Stimulated activated CD4-positive, alpha-beta T cell treated with anti-CD3 and anti-CD28 coated beads, Interleukin-1b, Interleukin-23, amount 100 ng/mL, for 1 hour (primary cell): ENCODE measurements at places on chromosomes 12 and 14.

- no peak for DNase-seq
Measured at GRCh38 chr14:86057018-86057667, 527.2 kb downstream of the FLRT2 start.

DNA sequence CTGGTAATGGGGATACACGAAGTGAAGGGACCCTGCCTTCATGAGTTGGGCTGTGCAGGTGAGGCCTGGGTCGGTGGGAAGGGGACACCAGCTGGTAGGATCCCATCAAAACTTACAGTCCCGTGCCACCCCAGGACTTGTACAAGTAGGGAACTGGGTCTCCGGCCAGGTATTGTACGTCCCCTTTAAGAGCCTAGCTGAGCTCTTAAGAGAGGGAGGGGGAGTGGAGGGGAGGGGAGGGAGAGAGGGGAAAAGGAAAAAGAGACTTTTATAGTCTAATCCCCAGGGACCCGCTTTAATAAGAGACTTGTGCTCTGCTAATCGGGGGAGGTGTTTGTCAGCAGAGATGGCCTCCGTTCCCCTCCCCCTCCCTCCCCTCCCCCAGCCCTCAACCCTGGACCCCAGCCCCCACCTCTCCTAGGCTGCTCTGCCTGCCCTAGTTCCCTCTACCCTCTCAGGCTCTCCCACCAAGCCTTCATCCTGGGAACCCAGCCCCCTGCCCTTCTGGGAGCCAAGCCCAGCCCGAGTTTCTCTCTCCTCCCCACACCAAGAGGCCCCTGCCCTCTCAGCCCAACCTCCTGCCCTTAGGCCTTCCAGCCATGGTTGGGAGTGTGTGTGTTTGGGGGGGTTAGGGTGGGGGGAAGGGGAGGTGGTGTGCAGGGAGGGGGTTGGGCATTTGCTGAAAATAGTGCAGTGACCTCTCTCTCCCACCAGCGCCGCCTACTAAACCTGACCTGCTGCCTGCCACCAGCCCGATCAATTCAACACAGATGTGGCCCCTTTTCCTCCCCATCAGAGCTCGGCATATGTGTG, 2.6 kb downstream of the GDF11 start:
- DNase-seq, result no peak

GRCh38 chr14:75960231-75960630, 21.6 kb downstream of the TGFB3 start:
- no peak for DNase-seq

DNA sequence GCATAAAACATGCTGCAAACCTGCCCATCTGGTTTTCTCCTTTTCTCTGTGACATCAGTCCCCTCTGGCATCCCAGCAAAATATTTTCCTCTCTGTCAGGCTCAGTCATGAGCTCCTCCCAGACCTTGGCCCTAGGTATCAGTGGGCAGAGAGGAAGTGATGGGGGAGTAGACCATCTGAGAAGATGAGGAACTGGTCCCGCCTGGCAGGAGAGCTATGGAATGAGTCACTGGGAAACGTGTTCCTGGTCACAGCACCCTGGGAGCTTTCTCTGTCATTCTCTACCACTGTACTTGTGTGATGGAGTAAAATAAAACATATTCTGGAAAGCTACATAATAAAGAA, 5.0 kb upstream of the SRSF9 start:
- DNase-seq, result no peak

DNA sequence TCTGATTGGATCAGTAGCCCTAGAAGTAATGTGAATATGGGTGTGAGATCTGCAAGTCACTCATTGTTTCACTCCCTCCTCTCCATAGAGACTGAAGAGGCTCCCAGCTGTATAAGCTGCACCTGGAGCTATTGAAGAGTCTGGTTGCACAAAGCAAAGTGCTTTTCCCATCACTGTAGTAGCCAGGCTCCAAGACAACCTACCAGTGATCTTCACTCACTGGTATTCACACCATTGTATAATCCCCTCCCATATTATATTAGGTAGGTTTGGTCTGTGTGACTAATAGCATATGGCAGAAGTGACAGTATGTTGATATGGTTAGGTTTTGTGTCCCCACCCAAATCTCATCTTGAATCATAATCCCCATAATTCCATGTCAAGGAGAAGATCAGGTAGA, 64.4 kb downstream of the ZFC3H1 start:
- DNase-seq, result no peak

DNA sequence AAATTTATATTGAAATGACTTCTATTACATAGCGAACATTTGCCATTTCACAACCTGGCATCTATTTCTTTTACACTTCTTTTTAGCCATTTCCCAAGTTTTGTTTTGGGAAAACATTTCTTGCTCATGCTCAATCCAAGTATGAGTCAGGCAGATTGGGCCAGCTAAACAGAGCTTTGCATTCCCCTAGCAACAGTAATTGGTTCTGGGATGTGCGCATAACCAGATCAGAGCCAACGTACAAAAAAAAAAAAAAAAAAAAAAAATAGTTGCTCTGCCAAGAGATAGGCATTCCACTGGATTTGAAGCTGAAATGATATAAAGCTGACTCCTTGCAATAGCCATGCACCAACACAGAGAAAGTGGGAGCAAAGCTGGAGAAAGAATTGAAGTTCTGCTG, 37.5 kb downstream of the PLCZ1 start:
- DNase-seq, result no peak

DNA sequence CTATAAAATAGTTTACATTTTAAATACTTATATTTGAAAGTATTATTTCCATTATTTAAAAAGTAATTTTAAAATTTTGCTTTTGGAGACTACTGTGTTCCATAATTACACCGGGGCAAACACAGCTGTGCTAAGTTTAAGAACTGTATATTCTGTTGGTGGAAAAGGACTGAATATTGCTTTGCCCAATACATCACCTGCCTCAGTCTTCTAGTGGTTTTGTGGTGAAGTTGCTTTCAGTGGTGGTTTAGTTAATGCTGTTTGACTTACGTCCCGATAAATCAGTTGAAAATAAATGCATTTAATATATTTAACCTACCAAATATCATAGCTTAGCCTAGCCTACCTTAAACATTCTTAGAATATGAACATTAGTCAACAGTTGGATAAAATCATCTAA, 23.4 kb downstream of the FBXO34 start:
- DNase-seq, result no peak

- no peak for DNase-seq
Measured at GRCh38 chr12:65308006-65308405, 29.5 kb downstream of the MSRB3 start.

DNA sequence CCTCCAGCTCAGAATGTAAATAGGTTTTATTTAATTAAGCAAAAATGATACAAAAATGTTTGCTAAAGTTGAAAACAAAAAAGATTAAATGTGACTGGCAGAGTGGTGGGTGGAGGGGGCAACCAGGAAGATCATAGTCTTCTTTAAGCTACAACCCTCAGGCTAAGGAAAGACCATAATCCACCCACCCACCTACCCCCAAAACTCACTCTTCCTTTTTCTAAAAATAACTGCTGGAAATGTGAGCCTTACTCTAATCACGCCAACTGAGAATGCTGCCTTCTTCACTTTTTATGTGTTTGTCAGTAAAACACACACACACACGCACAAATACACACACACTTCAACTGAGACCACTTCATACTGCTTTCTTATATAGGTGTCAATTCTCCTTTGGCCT, 230.0 kb upstream of the EGLN3 start:
- no peak for DNase-seq

GRCh38 chr12:110937104-110937641, 16.8 kb upstream of the MYL2 start:
- peak; percentile 49 for DNase-seq

- DNase-seq, result no peak
Measured at GRCh38 chr14:75350505-75351060, 72.0 kb downstream of the FOS start.

- DNase-seq, result no peak
Measured at GRCh38 chr14:27836386-27836785, 930.2 kb upstream of the FOXG1 start.

- DNase-seq, result no peak
Measured at GRCh38 chr12:118035190-118036041, 18.9 kb downstream of the RFC5 start.

DNA sequence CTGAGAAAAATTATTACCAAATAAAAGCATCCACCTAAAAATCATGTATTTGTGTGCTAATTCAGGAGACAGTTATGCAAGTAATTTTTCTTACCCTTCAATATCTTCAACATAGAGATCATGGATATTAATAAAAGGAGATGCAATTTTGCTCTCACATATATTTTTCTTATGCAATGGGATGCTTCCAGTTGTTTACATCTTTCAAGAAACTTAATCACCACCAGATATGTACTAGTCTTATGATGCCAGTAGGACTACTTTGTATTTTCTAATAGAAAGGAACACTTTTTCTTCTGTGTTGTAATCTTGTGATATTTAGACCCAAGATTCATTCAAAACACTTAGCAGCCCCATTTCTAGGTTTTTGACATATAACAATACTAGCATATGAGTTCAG, 107.6 kb downstream of the NAV3 start:
- DNase-seq, result no peak

DNA sequence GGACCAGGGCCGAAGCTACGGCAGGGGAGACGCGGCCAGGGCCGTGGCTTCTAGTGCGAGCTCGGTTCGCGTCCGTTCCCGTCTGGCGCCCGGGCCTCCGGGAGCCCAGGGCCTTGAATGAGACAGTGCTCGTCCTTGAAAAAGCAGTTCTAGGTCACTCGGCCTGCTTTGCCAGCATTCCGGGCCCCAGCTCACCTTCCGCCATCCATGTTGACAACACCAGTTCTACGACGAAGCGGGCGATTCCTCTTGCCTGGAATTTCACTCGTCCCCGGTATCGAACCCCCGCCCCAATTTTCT, 4.5 kb downstream of the OR10AD1 start:
- no peak for DNase-seq

- DNase-seq, result no peak
Measured at GRCh38 chr12:43285159-43285598, 266.8 kb downstream of the ADAMTS20 start.
